CD8-positive, alpha-beta memory T cell (primary cell): ENCODE measurements at places on chromosomes 6 and 20. TPM values are rescaled to one million over a fixed set of nuclear protein-coding genes. Genes with fewer than 3 reads are reported as not detected.

The ECHDC1 gene
- 67.7 TPM for polyA plus RNA-seq

The BHLHE23 gene
- polyA plus RNA-seq = not detected

The KHDC1L gene
- not detected for polyA plus RNA-seq

The SOX4 gene
- polyA plus RNA-seq = 0.37 TPM

The STX11 gene
- polyA plus RNA-seq = 16.7 TPM

The SLC39A7 gene
- 32.9 TPM for polyA plus RNA-seq

The HUS1B gene
- 0.94 TPM for polyA plus RNA-seq

The BTNL2 gene
- not detected for polyA plus RNA-seq

The CNKSR3 gene
- not detected for polyA plus RNA-seq

The DEFB124 gene
- polyA plus RNA-seq = not detected

The JPH2 gene
- polyA plus RNA-seq = not detected

The THBS2 gene
- 0.03 TPM for polyA plus RNA-seq

The KIAA1755 gene
- not detected for polyA plus RNA-seq

The COL21A1 gene
- not detected for polyA plus RNA-seq

The ESR1 gene
- polyA plus RNA-seq = 1.2 TPM

The PTGIS gene
- polyA plus RNA-seq = 0.15 TPM

The IPCEF1 gene
- polyA plus RNA-seq = 57.8 TPM

The CLPSL2 gene
- not detected for polyA plus RNA-seq

The SLC22A23 gene
- polyA plus RNA-seq = 0.47 TPM

The SNTA1 gene
- polyA plus RNA-seq = 11.8 TPM

The FAM162B gene
- not detected for polyA plus RNA-seq

The RBBP9 gene
- 7.9 TPM for polyA plus RNA-seq

The RPN2 gene
- polyA plus RNA-seq = 281 TPM

The BMP2 gene
- polyA plus RNA-seq = not detected

The TMEM217 gene
- polyA plus RNA-seq = 0.44 TPM

The TIAM2 gene
- 1.1 TPM for polyA plus RNA-seq

The PCMT1 gene
- 148 TPM for polyA plus RNA-seq

The SLC17A9 gene
- polyA plus RNA-seq = 1.0 TPM

The FRK gene
- polyA plus RNA-seq = not detected

The ZC3H12D gene
- 2.5 TPM for polyA plus RNA-seq

The RAET1E gene
- not detected for polyA plus RNA-seq

The GPLD1 gene
- 0.46 TPM for polyA plus RNA-seq

The EFCAB8 gene
- polyA plus RNA-seq = not detected

The EBF4 gene
- 2.0 TPM for polyA plus RNA-seq

The ZNF831 gene
- polyA plus RNA-seq = 12.1 TPM

The GHRH gene
- not detected for polyA plus RNA-seq

The TMEM244 gene
- 3.2 TPM for polyA plus RNA-seq

The TXLNB gene
- 0.35 TPM for polyA plus RNA-seq

The TRAPPC3L gene
- polyA plus RNA-seq = not detected

The FBXO30 gene
- 1.5 TPM for polyA plus RNA-seq

The EYS gene
- not detected for polyA plus RNA-seq

The TRIM31 gene
- polyA plus RNA-seq = not detected

The DNAH8 gene
- not detected for polyA plus RNA-seq

The BIRC7 gene
- polyA plus RNA-seq = not detected

The SYNDIG1 gene
- not detected for polyA plus RNA-seq
